ENCODE measurements at places on chromosomes 11 and 22. TPM values are rescaled to one million over a fixed set of nuclear protein-coding genes. Genes with fewer than 3 reads are reported as not detected.

OR52N1 gene
- total RNA-seq: not detected

PNPLA5 gene
- total RNA-seq: not detected

DAGLA gene
- 2.3 TPM for total RNA-seq

FZD4 gene
- 21.3 TPM for total RNA-seq
